Camera-type eye (tissue), 1 donor: ENCODE measurements at places on chromosomes 11 and 22. TPM values are rescaled to one million over a fixed set of nuclear protein-coding genes. Genes with fewer than 3 reads are reported as not detected.

KCNK4 gene
- 1.8 TPM for total RNA-seq

VWCE gene
- 2.5 TPM for total RNA-seq

KRTAP5-11 gene
- total RNA-seq = not detected

OR5A1 gene
- total RNA-seq = not detected

UBQLNL gene
- 1.2 TPM for total RNA-seq

SLC6A5 gene
- total RNA-seq = 0.99 TPM

HBG2 gene
- total RNA-seq = 1,428 TPM

GPHA2 gene
- not detected for total RNA-seq

CPT1B gene
- 15.6 TPM for total RNA-seq

CELSR1 gene
- total RNA-seq = 12.3 TPM

KRTAP5-8 gene
- not detected for total RNA-seq

OR8G5 gene
- not detected for total RNA-seq

JAML gene
- total RNA-seq = 3.3 TPM

SYT12 gene
- total RNA-seq = 0.27 TPM

APIP gene
- 29.5 TPM for total RNA-seq

CHEK1 gene
- 13.7 TPM for total RNA-seq

OR8J3 gene
- not detected for total RNA-seq

SLC22A6 gene
- total RNA-seq = 0.88 TPM

HTR3A gene
- 0.16 TPM for total RNA-seq

KRTAP5-9 gene
- not detected for total RNA-seq

GAS2 gene
- total RNA-seq = 60.0 TPM

CYP2D6 gene
- 3.3 TPM for total RNA-seq

OR51E1 gene
- 1.2 TPM for total RNA-seq

CHADL gene
- total RNA-seq = 6.0 TPM

C11orf21 gene
- 1.3 TPM for total RNA-seq

NOL12 gene
- total RNA-seq = 24.6 TPM

MMP27 gene
- total RNA-seq = 1.2 TPM
